ENCODE measurements at places on chromosomes 3 and 15.

- no peak for DNase-seq
Measured at GRCh38 chr3:159458010-159458409, 530.6 kb upstream of the IL12A start.

DNA sequence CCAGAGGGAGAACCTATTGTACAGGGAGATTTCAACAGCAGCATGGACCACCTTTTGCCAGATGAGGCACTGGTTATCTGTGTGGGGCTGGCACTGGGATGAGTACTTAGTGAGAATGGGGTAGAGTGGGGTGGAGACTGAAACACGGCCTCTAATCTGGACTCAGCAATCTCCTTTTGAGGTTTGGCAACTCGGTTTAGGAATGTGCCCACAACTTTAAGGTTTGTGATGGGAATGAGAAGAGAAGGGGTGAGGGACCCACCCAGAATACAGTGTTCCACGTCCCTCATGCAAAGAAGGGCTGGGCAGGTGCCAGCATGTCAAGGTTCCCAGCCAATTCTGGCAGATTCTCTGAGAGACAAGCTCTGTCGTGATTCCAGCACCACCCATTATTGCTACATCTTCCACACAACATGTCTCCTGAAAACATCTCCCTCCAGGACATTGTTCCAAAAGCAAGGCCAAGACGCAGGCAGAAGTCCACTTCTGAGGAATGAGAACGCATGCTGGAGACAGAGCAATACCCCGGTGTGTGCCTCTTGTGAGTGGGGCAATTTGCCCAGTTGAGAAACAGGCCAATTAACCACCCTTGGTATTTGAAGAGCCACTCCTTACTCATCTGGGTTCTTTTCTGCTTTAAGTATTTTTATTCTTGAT lies 37.5 kb upstream of the CCR4 start:
- DNase-seq = no peak

DNA sequence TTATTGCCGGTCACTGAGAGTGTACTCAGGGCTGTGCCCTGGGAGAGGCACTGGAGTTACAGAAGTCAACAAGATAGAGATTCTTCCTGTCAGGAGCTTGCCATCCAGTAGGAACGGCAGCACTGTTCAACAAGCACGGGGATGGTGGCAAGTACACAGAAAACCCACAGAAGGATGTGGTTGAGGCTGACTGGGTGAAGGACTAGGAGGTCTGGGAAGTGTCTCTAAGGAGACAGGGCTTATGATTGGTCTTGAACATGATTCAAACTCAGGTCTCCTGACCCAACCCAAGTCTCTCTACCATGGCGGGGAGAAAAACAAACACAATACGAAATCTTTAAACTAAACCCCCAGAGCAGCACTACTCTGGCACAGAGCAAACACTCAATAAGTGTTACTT lies 37.6 kb downstream of the ERICH6 start:
- DNase-seq = no peak

DNA sequence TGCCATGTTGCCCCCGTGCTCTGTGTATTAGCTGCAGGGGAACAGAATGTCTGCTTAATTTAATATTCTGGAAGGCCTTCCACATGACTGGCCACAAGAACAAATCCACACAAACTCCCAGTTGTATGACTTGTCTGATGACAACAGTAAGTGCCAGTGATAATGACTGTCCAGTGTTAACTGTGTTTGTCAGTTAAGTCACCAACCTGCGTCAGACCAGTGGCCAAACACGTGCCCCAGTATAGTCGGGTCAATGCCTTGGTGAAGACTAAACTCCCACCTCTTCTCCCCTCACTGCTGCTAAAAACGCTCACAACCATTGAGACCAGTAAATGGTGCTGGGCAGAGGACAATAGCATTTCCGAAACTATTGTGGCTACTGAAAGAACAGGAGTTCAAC lies 9.8 kb upstream of the ATP13A5 start:
- no peak for DNase-seq

- DNase-seq = no peak
Measured at GRCh38 chr3:102614585-102614984, 179.8 kb downstream of the ZPLD1 start.

- no peak for DNase-seq
Measured at GRCh38 chr3:10495003-10495402, 10.4 kb downstream of the ATP2B2 start.

GRCh38 chr3:144801890-144802289 lies 830.3 kb downstream of the DIPK2A start:
- DNase-seq = no peak

DNA sequence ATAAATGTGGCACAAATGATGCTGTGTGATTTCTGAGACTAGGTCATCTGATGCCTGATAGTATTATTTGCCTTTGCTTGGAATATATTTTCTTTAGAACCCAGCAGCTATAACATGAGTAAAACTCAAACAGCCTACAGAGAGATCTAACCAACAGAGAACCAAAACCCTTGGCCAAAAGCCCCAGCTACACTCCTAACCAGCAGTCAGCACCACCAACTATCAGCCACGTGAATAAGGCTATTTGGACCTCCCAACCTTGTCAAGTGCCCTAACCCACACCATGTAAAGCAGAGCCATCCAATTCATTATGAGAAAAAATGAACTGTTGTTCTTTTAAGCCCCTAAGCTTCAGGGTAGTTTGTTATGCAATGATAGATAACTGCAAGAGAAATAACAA lies 114.6 kb upstream of the MELTF start:
- no peak for DNase-seq

DNA sequence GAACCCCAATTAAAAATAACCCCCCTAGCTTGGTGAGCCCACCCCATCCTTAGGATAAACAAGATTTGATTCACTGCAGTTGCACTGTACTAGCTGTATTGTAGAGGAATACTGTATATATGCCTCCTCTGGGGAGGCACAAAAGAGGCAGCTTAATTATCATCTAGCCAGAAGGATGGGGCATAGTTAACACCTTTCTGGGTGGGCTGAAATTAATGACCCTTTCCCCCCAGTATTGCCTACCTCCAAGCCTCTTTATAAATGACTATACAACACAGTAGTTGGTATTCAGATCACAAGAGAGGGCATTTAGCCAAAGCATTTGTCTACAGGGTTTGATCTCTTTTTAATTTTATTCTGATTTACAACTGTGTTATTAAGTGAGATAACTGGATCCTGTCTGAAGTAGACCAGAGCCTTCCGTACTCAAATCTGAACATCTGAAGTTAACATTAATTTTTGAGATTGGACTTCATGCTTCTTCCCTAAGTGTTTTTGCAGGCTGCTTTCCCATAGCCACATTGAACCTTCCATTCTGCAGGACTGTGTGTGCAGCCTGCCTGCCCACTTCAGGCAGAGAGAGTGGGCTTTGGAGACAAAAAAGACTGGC lies 807.0 kb upstream of the ARRDC4 start:
- no peak for DNase-seq

DNA sequence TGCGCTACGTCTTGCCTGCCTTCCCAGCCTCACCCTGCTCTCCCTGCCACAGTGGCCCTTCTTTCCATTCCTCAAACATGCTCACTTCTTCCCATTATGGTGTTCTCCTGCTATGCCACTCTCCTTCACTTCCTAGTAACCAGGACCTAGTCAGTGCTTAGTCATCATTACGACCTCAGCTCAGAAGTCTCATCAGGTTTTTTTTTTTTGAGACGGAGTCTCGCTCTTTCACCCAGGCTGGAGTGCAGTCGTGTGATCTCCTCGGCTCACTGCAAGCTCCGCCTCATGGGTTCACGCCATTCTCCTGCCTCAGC lies 149.5 kb downstream of the GREM1 start:
- DNase-seq = peak; percentile 88

GRCh38 chr15:40869686-40870085 lies 4.3 kb downstream of the RHOV start:
- DNase-seq = no peak

DNA sequence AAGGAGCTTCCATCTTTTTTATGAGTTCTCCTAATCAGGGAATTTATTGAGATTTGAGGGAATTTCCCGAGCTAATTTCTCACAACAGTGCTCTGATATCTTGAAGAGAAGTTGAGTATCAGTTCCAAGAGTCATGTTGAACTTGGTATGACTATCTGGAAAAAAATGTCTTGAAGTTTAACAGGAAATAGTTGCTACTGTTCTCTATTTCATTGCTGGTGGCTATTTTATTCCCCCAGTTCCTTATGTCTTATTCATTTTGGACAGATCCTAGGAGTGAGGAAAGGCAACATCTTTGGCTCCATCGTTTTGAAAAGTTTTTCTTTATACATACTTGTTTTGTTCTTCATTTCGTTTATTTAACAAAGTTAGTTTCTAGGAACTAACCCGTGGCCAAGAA lies 307.8 kb upstream of the AGTR1 start:
- no peak for DNase-seq

DNA sequence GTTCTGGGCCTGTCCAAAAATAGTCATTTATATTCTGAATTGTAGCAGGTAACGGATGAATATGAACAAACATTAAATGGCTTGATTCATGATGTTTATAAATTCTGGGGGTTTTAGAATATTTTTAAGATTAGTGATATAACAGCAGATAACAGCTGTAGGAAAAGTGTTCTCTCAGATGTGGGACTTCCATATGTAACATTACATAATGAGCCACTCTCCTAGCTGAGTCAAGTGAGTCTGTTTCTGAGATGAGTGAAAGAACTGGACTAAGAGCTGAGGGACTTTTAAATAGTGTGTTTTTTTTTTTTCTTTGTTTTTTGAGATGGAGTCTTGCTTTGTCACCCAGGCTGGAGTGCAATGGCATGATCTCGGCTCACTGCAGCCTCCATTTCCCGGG lies 13.9 kb downstream of the YEATS2 start:
- no peak for DNase-seq

DNA sequence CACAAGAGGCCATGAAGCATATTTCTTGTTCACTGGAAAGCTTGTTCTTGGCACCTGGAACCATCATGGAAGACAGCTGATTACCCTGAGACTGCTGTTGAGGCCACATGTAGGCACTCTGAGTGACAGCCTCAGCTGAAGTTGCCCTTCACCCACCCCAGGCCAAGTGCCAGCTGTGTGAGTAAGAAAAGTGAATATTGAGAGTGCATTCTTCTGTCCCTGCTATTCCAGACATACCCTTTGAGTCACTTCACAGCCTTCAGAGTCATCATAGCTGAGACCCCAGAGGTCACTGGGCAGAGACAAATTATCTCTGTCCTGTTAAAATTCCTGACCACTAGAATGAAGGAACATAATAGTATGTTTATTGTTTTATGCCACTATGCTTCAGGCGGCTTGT lies 79.6 kb downstream of the NFKBIZ start:
- no peak for DNase-seq

DNA sequence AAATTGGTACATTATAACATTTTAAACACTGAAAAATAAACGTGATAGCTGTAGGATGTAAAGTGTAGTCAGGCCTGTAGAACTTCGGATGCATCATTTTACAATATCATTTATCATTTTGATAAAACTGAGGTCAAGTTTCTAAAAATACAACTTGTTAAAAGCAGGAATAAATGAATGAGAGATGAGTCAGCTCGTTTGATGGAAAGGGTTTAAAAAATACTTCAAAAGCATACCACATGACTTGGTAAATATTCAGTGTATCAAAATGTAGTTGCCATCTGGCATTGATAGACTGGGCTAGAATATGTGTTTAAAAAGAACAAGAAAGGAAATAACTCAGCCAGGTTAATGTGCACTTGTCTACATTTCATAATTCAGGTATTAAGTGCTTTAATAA lies 357.0 kb downstream of the TIGIT start:
- DNase-seq = no peak

DNA sequence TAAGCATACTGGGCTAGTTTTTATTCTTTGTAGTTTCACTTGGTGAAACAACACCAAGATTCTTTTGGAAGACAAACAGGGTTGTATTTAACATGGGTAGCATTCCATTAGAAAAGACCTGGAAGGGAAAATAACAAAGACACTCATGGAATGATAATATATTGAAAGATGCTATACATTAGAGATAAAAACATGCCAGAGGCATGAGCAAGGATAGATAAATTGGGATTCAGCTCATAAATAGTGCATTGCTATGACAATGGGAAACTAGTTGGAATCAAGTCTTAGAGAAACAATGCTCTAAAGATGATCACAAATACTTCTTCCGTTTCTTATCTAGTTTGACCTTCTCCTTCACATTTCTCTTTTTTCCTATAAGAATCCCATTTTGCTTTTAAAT lies 677.4 kb downstream of the ZNF385D start:
- DNase-seq = no peak

- no peak for DNase-seq
Measured at GRCh38 chr3:150128126-150128525, 157.4 kb upstream of the PFN2 start.

DNA sequence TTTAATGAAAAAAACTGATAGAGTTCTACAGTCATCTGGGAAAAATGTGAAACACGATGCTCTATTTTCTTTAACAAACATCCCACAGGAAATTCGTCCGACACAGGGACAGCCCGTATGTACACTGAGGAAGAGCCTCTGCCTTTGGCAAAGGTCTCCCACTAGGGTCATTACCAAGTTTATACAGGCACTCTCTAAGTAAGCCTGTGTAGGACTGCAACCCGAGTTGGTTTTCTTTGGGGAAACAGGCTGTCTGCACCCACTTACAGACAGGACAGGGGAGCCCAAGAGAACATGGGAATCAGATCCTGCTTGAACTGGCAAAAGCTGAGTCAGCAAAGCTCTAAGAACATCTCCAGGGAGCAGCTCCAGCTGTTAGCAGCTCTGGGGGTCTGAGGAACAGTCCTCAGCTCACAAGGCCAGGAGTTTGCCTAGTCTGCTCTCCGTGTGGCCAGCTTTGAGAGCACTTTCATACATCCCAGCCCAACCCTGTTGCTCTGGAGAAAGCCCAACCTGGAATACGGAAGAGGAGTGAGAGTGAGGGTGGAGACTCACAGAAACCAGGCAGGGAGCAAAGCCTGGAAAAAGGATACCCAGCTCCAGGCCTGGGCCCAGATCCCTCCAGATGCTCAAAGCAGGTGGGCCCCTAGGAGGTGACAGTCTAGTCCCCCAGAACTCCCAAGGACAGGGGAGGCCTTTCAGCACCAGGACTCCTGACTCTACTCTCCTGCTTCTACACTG lies 1.9 kb downstream of the TBC1D2B start:
- peak; percentile 37 for DNase-seq

- DNase-seq = no peak
Measured at GRCh38 chr3:127933396-127933795, 18.4 kb downstream of the KBTBD12 start.

DNA sequence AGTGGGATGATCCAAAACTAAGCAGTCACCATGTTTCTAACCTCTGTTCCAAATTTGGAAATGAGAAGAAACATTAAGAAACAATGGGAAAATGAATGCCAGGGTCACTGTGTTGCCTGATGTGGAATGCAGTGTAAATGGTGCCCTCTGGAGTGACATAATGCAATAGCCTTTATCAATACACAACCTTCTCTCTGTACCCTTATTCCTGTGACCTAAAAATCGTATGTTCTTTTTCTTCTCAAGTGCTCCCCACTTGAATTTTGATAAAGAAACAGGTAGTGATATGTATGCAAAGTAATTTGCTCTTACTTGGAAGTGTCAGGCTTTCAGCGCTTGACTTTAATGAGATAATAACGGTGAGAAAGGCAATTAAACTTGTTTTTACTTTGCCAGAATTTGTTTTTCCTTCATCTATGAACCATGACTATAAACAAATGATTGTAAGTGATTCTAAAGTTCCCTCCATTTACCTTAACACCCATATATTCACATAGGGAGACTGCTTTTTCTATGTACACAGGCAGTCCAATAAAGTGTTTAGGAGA lies 145.8 kb upstream of the THRB start:
- DNase-seq = peak; percentile 45

GRCh38 chr3:36903119-36903882 lies 41.6 kb downstream of the TRANK1 start:
- no peak for DNase-seq

GRCh38 chr3:88595026-88595425 lies 445.3 kb downstream of the C3orf38 start:
- DNase-seq = no peak

All from inflammatory macrophage treated with lipopolysaccharide for 4 hours (primary cell).